ENCODE measurements at places on chromosomes 16 and 17.

DNA sequence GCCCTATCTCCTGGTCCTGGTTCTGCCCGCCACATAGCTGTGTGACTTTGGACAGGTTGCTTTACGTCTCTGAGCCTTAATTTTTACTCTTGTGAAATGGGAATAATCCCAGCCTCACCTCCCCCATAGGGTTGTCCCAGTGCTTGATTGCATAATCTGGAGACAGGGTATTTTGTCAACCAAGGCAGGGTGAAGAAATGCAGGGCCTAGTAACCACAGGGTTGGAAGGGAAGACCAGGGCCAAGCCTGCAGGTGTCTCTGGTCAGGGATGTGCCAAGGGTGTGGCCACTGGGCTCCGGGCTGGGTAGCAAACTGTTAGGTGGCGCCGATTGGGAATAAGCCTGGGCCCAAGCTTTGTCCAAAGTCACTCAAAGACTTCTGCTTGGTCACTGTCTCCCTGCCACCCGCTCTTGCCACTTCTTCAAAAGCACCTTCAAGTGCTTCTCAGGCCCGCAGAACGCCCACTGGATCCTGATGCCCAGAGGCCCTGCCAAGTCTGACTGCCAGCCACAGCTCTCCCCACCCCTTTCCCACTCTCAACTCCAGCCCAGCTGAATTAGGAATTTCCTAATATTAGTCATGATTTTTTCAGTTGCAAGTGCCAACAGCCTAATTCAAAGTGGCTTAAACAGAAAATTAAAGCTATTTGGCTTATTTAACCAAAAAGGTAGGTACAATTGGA, 20.6 kb upstream of the COL1A1 start:
- no peak for DNase-seq

DNA sequence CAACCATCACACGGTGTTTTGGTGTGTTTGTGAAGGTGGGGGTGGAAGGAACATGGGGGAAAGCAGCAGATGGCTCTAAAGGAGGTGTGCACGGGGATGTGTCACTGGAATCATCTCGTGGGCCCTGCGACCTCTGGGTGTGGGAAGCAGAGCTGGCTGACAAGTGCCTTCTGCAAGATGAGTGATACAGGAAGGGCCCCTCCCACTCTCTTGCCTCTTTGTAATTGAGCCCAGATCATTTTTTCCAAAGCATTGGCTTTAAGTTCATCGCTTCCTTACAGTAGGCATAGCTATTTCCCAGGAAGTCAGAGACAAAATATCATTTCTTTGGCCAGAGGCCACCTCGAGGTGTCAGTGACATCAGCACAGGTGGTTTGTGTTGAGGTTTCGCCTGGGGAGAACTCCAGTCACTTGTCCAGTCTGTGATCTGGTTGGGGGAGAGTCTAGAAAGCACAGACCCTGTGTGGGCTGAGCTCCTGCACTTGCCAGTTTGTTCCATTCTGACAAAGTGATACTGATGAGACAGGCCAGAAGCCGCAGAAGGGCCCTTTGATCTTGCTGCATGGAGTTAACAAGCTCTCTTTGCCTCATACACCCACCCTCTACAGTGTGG, 20.6 kb upstream of the SNTB2 start:
- DNase-seq: no peak

GRCh38 chr17:43126911-43127290, 1.7 kb upstream of the BRCA1 start:
- DNase-seq: no peak

GRCh38 chr16:19513377-19514053, 8.4 kb downstream of the GDE1 start:
- DNase-seq: no peak

DNA sequence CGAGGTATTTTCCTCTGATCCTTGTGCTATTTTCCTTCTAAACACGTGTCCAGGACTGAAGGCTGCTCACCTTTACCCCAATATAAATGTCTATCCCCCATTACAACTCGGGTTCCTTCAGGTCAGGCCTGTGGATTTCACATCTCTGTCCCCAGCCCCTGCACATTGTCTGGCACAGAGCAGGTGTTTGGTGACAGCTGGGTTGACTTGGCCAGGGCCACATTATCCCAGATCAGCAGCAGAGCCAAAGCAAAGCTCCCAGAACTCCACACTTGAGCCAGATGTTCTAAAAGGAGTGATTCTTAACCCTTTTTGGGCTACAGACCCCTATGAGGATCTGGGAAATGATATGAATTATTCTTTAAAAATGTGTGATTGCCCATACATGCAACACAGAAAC, 18.0 kb upstream of the SPATA32 start:
- no peak for DNase-seq

DNA sequence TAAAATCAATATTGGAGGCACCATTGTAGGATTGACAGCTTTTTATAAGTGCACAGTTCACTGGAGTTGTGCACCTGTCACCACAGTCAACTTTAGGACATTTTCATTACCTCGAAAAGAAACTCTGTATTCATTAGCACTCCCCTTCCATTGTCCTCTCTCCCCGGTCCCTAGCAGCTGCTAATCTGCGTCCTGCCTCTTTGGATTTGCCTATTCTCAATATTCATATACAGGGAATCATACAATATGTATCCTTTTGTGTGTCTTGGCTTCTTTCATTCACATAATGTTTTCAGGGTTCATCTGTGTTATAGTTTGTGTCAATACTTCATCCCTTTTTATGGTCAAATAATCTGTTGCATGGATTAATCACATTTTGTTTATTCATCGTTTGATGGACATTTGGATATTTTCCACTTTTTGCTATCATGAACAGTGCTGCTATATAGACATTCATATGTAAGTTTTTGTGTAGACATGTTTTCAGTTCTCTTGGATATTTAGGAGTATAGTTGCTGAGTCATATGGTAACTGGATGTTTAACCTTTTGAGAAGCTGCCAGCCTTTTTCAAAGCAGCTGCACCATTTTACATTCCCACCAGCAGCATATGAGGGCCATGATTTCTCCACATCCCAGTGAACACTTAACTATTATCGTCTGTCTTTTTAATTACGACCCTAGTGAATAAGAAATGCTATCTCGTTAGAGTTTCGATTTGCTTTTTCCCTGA, 9.8 kb downstream of the DNAJA3 start:
- DNase-seq: no peak

- DNase-seq: no peak
These were observed 22.0 kb downstream of the BAHCC1 start for GRCh38 chr17:81417049-81417878.

DNA sequence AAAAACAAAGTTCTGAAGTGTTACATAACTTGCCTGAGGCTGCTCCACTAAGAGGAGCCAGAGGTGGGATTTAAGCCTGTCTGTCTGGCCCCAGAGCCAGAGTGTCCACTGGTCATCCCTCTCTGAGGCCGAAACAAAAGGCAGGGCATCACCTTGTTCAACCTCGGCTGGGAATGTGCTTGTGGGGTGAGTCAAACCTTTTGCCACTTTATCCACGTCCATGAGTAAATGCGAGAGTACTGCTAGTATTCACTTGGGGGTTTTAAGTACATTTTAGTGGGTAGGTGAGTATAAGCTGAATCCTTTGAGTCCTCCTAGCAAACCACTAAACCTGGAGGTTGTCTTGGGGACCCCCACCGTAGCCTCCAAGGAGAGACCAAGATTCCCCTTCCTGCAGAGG, 103.5 kb downstream of the STX8 start:
- DNase-seq: no peak

GRCh38 chr16:84561291-84561690, 56.6 kb downstream of the COTL1 start:
- DNase-seq: no peak
